ENCODE measurements at places on chromosomes 7 and 10.

GRCh38 chr7:19772841-19773760 lies at the start of gene TMEM196:
Gene TMEM196 (minus strand): TSS chr7:19773617. CDS start chr7:19772696, 921 bp downstream.
- DNase-seq: peak; percentile 13

GRCh38 chr10:121848082-121848481 lies 79.7 kb downstream of the ATE1 start:
- DNase-seq: no peak

- no peak for DNase-seq
Measured at GRCh38 chr7:50261593-50261992, 42.9 kb upstream of the IKZF1 start.

DNA sequence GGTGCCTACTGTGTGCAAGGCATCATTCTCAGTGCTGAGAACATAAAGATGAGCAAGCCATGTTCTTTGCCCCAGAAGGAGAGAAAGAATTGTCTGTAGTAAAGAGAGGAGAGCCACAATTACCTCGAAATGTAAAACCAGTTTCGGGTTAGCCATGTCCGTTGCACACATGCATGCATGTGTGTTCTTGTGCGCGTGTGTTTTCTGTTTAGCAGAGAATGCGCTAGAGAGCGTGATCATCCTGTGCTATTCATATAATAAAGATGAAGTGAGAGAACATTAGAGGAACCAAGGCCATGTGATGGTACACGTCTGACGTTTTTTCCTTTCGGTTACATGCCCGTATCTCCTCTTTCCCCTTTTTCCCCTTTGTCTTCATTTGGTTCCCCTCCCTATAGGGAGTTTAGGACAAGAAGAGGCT lies 158.2 kb downstream of the CELF2 start:
- no peak for DNase-seq

GRCh38 chr10:122021828-122022227 lies 32.9 kb downstream of the TACC2 start:
- DNase-seq: no peak

- DNase-seq: peak; percentile 29
Measured at GRCh38 chr10:124701435-124701834, 42.7 kb downstream of the FAM53B start.

GRCh38 chr10:95474228-95475002 lies 86.8 kb downstream of the SORBS1 start:
- peak; percentile 54 for DNase-seq

- no peak for DNase-seq
Measured at GRCh38 chr10:13784067-13784466, 197.3 kb downstream of the PRPF18 start.

Data from AG10803 (cell line).